Mucosa of descending colon (tissue), 3 donors: ENCODE measurements at places on chromosomes 4 and X. TPM values are rescaled to one million over a fixed set of nuclear protein-coding genes. Genes with fewer than 3 reads are reported as not detected.

ADH6 gene
- total RNA-seq = 16.6 TPM

PDE6B gene
- 2.9 TPM for total RNA-seq

MND1 gene
- 5.3 TPM for total RNA-seq

DNA sequence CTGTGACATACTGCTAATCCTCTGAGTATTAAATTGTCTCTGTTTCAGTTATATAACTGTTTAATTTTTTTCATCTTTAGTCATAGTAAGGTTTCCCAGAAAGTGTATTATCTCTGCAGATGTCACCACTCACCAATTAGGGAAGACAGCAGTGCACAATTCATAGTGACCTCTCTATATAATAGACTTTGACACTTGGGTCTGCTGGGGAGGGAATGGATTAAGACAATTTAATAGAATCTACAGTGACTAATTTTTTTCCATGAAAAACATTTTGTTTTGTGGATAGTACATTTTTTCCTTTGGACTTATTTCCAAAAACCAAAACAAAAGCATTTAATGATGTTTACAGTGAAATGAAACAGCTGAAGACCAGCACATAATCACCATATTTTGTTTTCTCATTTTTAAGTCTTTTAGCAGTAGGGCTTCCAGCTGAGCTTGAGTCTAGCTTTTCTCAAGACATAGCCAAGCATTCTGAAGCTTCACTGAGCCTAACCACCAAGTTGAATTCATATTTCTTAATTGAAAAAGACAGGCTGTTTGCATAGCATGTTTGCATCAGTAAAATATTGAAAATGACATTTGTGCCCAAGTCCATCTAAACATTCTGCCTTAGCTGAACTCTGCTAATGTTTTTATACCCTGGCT, 69.5 kb downstream of the PCDH19 start:
- DNase-seq = no peak

KLF8 gene
- total RNA-seq = 6.5 TPM

GRCh38 chr4:148207068-148207467, 235.1 kb downstream of the NR3C2 start:
- DNase-seq = no peak

LRIT3 gene
- not detected for total RNA-seq

DNA sequence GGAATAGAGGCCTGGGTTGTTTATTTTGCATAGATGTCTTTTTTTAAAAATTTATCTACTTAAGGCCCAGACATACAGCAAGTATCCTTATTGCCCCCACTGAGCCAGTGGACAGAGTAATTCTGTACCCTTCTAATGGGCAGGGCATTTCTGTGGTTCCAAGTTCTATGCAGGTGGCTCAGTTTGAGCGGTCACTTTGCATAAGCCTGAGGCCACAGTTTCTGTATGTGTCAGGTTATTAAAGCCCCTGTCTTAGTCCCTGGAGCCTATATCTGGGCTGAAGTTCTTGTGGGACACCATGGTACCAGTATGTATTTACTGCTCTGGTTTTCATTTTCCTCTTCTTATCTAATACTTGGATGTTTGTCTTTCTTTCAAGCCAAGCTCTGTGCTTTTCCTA, 168.8 kb downstream of the MID1IP1 start:
- DNase-seq = no peak

DNA sequence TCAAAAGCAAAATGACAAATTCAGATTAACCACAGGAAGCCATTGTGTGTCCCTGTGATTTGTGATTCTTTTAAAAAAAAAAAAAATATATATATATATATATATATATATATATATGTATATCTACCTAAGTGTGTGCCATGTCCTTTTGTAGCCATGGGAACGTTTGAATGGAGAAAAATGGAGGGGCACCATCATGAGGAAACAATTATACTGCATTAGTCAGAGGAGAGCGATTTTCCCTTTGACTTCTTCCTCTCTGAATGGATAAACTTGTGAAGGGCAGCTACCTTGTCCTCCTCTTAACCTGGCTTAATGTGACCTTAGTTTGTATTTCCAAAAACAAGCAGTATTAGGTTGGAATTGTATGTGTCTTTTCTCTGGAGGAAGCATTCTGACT, 23.3 kb upstream of the CBLL2 start:
- no peak for DNase-seq

- no peak for DNase-seq
Measured at GRCh38 chrX:153333266-153333665, 687 bp upstream of the ZNF275 start.

BCORL1 gene
- total RNA-seq = 24.2 TPM

DNA sequence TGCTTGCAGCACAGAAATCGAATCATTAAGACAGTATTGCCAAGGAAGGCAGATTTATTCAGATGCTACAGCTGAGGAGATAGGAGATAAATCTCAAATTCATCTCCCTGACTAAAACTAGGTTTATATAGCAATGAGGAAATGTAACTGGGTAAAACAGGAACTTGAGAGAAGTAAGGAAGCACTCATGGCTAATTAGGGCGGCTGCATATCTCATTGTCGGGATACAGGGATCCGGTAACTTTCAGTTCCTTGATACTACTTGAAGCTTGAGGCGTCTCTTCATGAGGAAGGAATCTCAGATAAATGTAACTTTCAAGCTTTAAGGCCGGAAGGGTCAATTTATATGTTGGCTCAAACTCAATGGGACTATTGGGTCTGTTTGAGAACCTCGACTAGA, 129.2 kb upstream of the WDR1 start:
- no peak for DNase-seq
